ENCODE measurements at places on chromosomes 11 and 22.

DNA sequence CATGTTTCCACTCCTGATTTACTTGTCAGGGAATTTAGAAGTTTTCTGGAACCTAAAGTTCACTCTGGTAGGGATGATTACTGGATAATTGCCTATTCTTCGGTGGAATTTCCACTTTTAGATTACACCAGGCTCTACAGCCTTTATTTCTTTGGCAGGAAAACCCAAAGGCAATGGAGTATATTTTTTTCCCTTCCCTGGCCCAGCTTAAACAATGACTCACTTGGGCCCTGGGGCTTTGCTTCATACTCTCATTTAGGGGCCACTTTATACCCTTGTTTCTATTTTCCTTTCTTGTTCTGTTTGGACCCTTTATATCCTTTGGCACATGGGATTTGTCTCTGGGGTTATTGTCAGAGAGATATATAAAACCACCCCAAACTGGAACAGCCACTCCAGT lies 114.7 kb downstream of the CSTPP1 start:
- no peak for DNase-seq

DNA sequence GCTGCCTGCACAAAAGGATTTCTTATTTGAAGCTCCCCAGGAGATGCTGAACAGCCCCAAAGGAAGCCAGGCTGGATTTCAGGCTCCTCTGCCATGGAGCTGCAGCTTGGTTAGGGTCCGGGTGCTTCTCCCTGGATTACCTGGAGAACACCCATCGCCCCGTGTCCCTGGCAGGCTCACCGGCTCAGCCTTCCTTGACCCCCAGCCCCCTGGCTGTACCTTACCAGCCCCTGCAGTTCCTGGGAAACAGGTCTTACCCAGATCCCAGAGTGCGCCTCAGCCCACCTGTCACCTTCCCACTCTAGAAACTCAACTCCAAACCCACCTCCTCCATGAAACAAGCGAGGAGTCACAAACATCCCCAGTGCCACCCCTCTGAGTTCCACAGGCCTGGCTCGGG lies 45.3 kb upstream of the CD5 start:
- no peak for DNase-seq

DNA sequence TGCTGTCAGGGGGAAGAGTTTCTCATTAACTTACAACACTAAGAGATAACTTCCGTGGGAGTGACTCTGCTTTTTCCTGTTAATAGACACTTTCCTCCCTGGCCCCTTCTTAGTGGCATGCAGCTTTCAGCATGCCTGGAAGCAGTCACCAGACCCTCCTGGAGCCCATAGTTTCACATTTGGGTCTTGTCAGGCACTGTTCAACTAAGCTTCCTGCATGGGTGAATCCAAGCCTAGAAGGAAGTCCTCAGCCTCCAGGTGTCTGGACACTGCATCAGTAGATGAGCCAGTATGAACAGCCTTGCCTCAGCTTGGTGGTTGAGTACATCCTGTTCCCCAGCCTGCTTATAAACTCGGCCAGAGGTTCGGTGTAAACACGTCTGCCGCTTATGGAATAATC lies 68.1 kb downstream of the PPP6R3 start:
- DNase-seq = no peak

- no peak for DNase-seq
These were observed 977 bp upstream of the PGGHG start for GRCh38 chr11:287821-288477.

- DNase-seq = peak; percentile 74
These were observed 18.2 kb downstream of the DAGLA start for GRCh38 chr11:61698173-61698948.
